ENCODE measurements at places on chromosomes 12 and 14.

DNA sequence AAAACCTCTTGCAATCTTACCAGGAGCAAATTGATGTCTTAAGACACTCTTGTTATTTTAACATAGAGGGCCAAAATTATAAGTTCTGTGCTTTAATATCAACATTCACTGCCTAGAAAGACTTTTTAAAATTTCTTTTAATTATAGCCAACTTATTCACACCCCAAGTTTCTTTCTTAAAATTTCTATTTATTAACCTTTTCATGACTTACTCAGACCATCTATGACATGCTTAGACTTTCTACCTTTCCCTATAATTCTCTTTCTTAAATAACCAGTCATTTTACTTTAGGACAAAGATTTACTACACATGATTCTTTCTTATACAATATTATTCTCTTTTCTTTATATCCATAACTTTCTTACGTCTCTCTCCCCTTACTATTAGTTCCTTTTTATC, 220.4 kb downstream of the NUBPL start:
- DNase-seq = no peak

GRCh38 chr14:58899317-58899713, 261.6 kb downstream of the DACT1 start:
- peak; percentile 94 for DNase-seq

GRCh38 chr14:47269756-47270492, 405.5 kb downstream of the MDGA2 start:
- peak; percentile 88 for DNase-seq

- no peak for DNase-seq
These were observed 25.9 kb upstream of the PNMA1 start for GRCh38 chr14:73739899-73740617.
